ENCODE measurements at places on chromosomes 6 and 20.

DNA sequence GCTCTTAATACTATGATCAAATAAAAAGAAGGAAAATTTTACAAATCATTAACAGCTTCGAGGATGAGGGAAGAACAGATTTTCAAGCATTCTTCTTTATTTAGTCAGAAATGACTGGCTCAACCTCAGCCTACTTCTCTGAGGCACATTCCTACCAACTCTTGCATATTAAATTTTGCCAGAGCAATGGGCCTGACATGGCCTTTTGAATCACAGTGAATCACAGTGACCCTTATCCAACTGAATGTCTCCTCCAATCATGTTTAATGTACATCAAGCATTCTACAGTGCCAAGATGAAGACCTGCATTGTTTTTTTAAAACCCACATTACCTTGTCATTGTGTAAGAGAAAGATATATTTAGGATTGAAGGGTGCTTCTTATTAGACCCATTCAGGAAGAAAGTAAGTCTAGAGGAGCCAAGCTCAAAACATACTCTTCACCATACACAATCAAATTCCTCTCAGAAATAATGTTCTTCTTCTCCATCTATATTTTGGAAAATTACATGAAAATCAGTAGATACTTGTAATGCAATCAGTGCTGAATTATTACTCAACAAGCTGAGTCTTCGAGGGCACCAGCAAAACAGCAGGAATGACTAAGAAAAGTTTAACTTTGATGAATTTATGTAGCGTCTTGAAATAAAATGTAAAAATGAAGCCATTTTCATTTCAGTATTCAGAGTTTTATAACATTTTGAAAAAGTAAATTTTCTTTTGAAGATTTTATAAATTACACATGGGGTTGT is 44.1 kb upstream of the MOXD1 start:
- no peak for DNase-seq

DNA sequence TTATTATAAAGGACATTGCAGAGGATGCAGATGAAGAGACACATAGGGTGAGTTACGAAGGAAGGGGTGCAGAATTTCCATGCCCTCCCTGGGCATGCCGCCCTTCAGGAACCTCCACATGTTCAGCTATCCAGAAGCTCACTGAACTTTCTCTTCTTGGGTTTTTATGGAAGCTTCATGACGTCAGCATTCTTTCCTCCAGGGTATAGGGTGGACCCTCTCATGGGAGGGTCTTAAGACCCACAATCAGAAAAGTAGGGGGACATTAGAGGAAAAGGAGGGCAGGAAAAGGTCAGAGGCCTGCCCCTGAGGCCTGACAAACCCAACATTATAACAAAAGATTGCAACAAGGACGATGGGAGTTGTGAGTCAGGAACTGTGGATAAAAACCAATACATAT is 14.6 kb upstream of the DCBLD1 start:
- DNase-seq, result no peak

DNA sequence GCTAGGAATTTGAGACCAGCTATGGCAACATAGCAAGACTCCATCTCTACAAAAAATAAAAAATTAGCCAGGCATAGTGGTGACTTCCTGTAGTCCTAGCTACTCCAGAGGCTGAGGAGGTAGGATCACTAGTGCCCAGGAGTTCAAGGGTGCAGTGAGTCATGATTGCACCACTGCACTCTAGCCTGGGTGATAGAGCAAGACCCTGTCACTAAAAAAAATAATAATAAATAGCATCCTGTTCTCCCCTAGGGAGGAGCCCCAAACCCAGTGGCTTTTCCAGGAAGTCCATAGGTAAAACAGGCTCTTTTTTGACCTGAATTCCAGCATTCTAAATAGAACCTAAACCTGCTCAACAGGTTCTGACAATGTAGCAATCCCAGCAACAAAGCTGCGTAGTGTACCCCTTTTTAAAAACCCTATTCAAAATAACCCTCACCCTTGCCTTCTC is 192.0 kb downstream of the ALDH8A1 start:
- no peak for DNase-seq

DNA sequence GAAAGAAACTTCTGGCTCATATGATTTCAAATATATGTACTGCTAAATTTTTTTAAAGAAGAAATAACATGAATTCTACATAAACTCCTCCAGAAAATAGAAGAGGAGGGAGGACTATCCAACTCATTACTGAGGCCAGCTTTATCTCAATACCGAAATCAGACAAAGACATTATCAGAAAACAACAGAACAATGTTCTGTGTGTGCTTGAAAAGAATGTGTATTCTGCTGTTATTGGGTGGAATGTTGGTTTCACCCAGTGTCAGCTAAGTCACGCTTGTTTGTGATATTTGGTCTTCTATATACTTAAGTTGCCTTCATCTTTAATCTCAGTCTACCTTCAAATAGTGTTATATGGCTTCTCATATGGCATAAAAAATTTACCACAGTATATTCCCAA is 18.6 kb upstream of the ELOVL2 start:
- DNase-seq, result no peak

GRCh38 chr6:34447386-34447785 is 18.5 kb upstream of the PACSIN1 start:
- DNase-seq, result no peak

Data from stimulated activated CD4-positive, alpha-beta T cell treated with anti-CD3 and anti-CD28 coated beads, Interleukin-15, amount 100 ng/mL, for 24 hours (primary cell).